Dermis blood vessel endothelial cell (primary cell): ENCODE measurements at places on chromosomes 12 and 14. TPM values are rescaled to one million over a fixed set of nuclear protein-coding genes. Genes with fewer than 3 reads are reported as not detected.

SLC15A5 gene
- not detected in 2 replicates for total RNA-seq

GRCh38 chr14:64702493-64703394 is 1.5 kb upstream of the PLEKHG3 start:
- DNase-seq: no peak

GRCh38 chr12:32651956-32652210 is 27.2 kb upstream of the DNM1L start:
- DNase-seq: no peak

CDKN3 gene
- 34.4 and 83.6 TPM in 2 replicates for total RNA-seq

- no peak for DNase-seq
Observed at GRCh38 chr14:59204305-59204704, 15.8 kb downstream of the DAAM1 start.

- DNase-seq: no peak
Observed at GRCh38 chr14:26130690-26131089, 467.1 kb downstream of the NOVA1 start.

DNA sequence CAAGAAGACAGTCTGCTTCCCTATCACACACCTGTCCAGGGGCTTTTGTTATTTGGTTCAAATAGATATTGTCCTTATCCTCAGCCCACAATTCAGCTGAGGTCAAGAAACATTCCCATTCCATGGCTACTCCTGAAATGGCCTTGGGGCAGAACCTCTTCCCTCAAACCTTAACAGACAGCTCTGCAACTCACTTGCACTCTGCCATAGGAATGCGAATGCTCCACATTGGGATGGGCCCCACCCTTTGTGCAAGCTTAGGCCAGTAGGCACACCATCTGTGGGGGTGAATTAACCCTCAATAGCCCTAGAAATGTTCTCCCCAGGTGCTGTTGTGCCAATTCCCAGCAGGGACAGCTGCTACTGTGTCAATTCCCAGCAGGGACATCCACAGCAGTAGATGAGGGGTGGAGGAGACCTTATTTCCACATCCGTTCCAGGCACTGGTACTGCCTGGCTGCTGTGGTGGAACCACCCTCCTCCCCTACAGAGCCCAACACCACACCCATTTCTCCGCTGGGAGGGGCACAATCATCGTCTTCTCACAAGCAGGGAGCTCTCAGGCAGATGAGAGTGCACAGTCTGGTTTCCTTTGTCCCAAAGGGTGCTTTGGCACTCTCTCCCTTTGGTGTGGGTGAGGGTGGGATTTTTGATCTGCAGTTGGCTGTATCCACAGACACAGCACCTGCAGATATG is 42.3 kb upstream of the GLIPR1 start:
- no peak for DNase-seq

KRT74 gene
- not detected in 2 replicates for total RNA-seq

KRT73 gene
- total RNA-seq: not detected in 2 replicates

DNA sequence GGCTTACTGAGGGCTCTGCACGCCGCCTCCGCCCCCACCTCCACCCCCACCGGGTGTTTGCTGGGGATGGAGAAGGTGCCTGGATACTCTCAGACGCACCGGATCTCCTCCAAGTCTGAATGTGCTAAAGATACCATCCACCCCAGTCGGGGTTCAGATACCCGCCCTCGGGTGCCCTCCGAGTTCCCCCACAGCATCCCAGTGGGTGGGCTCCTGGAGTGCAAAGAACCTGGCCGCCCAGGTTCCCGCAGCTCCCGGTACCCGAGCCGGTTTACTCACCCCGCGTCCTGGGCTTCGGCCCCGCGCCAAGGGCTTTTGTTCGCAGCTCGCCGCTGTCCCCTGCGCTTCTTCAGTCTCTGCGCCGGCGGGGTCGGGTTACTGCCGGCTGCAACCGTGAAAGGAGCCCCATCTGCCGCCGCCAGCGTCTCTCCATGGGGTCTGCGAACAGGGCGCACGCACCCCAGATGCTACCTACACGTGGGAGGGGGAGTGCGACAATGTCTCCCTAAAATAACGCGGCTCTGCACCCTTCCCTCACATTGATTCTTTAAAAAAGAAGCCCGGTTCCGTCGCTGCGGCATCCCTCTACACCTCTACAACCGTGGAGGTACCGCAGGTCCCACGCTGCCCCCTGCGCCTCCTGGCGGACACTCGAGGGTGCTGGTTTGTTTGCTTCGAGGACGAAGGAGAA is at the start of gene CCDC177:
CCDC177 (minus strand) TSS at position 609 of the 691 bp plus-strand sequence. CDS start 1,249 bp downstream, outside the sequence.
- peak; percentile 72 for DNase-seq

GRCh38 chr12:19139615-19140194 is 10.2 kb downstream of the PLEKHA5 start:
- DNase-seq: no peak

PROX2 gene
- total RNA-seq: not detected in 2 replicates

SIX6 gene
- total RNA-seq: not detected in 2 replicates

PTPRB gene
- 135 and 169 TPM in 2 replicates for total RNA-seq

TMEM263 gene
- 46.8 and 48.1 TPM in 2 replicates for total RNA-seq

DNA sequence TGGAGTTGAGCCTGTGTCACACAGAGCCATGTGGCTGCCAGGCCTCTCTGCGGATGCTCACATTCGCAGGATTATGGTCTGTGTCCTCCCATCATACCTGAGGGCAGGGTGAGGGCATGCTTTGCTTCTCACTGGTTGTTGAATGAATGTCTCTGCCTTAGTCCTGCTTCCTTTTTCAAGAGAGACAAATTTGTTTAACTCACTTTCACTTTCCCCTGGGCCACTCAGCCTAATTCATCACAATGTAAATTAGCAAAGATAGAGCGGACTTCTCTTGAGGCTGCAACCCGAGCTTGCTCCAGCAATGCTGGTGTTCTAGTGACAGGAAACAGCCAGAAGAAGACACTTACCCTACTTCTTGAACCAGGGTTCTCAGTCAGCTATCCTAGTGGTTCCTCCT is 35.5 kb upstream of the PAX9 start:
- no peak for DNase-seq
